ENCODE measurements at places on chromosomes 3 and 15. TPM values are rescaled to one million over a fixed set of nuclear protein-coding genes. Genes with fewer than 3 reads are reported as not detected.

DNA sequence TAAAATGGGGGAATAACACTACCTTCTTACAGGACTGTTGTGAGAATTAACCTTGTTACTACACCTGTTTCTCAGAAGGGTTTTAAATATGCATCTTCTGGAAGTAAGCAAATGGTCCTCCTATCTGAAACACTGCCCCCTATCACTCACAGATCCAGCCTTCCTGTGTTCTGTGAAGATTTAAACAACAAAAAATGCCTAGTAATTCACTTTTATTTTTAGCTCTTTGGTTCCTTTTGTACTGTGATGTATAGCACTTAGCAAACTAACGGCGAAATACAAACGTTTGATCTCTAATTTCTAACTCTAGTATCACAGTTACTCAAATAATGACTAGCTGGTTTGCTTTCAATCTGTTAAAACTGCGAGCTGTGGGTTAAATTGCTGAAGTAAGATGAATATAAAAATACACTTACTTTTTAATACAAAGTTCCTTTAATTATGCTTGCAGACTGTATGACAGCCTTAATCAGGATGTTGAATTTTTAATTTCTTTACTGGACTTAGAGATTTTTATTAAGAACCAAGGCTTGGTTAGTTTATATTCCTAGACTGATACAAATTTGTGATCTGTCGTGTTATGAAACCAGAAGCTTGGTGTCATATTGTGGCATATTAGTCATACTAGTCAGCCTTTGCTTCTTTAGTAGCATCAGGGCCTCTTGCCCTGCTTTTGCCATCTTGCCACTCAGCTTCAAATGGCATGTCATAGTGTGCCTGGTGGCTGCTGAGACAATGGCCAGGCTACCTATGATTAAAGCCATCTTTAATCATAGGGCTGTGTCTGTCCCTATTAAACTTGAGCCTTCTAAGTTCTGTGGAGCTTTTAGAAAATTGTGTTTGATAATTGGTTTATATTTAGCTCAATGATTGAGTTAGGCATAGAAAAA lies 9.2 kb downstream of the EIF3J start:
- peaks cover 15% of the 10 kb centered on the region for H3K36me3 ChIP-seq
- DNase-seq: no peak
- H3K27ac ChIP-seq: no peak overlapping the region
- H3K4me1 ChIP-seq: peaks cover 3% of the 10 kb centered on the region
- no peak overlapping the region for H3K4me3 ChIP-seq
- no peaks in the 10 kb centered on the region for H3K27me3 ChIP-seq

DNA sequence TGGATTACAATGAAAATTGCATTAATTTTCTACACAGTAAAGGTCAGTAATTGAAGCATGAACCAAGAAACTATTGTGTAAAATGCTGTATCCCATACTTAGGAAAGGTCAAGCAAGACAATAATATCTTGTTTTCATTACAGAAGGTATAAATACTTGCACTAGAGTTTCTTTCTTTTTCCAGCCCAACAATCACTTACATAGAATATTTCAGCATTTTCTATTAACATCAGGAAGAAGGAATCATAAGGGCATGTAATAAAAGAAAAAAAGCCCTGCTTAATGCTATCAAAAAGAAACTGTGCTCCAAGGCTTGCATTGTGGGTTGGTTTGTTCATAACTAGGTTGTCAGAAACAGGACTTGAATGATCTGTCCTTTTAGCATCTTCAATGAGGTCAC lies 215.1 kb downstream of the MCTP2 start:
- H3K27ac ChIP-seq: no peak overlapping the region
- H3K4me3 ChIP-seq: no peak overlapping the region
- DNase-seq: no peak
- peaks cover 2% of the 10 kb centered on the region for H3K4me1 ChIP-seq
- no peaks in the 10 kb centered on the region for H3K27me3 ChIP-seq

DNA sequence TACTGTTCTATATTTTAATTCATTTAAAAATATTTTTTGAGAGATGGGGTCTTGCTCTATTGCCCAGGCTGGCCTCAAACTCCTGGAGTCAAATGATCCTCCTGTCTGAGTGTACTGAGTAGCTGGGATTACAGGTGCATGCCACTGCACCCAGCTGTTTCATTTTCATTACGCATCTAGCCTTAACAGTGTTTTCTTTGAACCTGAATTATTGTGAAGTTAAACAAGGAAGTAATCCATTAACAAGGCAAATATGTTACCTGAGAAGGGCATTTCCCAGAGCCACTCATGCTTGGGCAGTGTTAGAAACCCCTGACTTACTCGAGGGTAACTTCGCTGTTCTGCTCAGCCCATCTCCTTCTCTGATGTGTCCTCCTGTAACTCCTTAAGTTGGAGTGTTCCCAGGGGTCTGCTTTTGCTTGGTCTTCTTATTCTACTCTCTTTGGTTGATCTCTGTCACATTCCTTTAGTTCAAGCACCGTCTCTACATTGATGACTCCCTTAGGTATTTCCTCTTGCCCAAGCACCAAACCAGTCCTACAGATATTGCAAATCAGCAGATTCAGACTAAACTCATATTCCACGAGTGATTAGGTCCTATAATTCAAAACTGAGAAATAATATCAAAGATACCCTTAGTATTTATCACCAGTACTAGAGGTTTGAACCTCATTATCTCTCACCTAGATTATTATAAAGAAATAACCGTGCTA lies 107.9 kb downstream of the STAC start:
- peaks cover 6% of the 10 kb centered on the region for H3K4me1 ChIP-seq
- H3K4me3 ChIP-seq: no peak overlapping the region
- H3K36me3 ChIP-seq: no peaks in the 10 kb centered on the region
- DNase-seq: no peak

DNA sequence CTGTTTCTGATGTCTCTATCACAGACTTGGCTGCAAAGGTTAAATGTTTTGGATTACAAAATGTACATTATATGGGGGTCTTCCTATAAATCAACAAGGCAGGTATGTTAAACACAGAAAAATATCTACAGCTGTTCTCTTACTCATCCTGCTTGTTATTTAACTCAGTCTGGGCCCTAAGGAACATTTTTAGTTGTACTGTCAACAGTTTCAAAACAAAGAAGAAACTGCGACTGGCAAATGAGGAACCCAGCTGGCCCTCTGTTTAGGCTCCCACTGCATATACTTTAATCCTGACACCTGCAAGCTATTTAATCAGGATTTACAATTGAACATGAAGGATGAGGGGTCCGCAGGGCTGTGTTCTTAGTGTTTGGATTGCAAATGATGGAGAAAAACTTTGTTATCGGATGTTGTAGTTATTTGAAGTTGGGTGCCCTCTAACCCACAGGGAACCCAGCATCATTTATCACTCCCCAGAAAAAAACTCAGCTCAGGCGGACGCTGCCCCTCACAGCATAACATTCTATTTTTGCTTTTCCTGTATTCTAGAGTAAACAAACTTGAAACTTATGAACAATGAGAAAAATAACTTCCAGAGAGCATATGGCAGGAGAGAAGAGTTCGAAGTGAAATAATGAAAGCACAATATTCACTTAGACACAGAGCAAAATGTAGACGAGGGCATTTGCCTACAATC lies 91.2 kb downstream of the POLR2M start:
- no peak overlapping the region for H3K4me3 ChIP-seq
- H3K4me1 ChIP-seq: no peaks in the 10 kb centered on the region
- DNase-seq: no peak
- peaks cover 13% of the 10 kb centered on the region for H3K27me3 ChIP-seq

GRCh38 chr3:197428117-197428801 lies 127.5 kb downstream of the BDH1 start:
- DNase-seq: no peak
- H3K27me3 ChIP-seq: peaks cover 57% of the 10 kb centered on the region
- no peak overlapping the region for H3K4me3 ChIP-seq
- H3K4me1 ChIP-seq: peaks cover 9% of the 10 kb centered on the region
- no peaks in the 10 kb centered on the region for H3K36me3 ChIP-seq
- no peak overlapping the region for H3K27ac ChIP-seq

The ITIH1 gene
- total RNA-seq: 14.1 TPM

DNA sequence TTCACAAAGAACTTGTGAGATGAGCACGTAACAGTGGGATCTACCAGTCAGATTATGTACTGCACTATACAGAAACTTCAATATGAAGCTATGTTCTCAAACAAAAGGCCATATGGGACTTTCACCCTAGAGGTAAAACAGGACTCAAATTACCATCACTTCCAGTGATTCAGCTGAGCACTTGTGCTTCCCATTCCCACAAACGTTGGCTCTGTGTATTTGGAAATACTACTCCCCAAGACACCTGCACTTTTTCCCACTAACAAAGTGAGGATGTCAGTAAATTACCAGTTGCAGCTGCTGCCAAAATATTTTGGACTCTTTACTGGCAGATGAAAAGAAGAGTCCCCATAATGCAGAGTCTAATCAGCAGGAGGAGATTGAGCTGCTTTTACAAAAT lies 1570.1 kb downstream of the SI start:
- no peaks in the 10 kb centered on the region for H3K27me3 ChIP-seq
- no peaks in the 10 kb centered on the region for H3K36me3 ChIP-seq
- no peak overlapping the region for H3K4me3 ChIP-seq
- H3K27ac ChIP-seq: no peak overlapping the region
- no peaks in the 10 kb centered on the region for H3K4me1 ChIP-seq
- no peak for DNase-seq

The THRB gene
- 28.4 TPM for total RNA-seq

- peaks cover 17% of the 10 kb centered on the region for H3K27me3 ChIP-seq
- H3K4me3 ChIP-seq: no peak overlapping the region
- no peak overlapping the region for H3K27ac ChIP-seq
- H3K36me3 ChIP-seq: no peaks in the 10 kb centered on the region
- DNase-seq: no peak
Observed at GRCh38 chr15:87858651-87859050, 397.9 kb downstream of the NTRK3 start.

GRCh38 chr3:153379516-153379915 lies 217.5 kb downstream of the RAP2B start:
- H3K27me3 ChIP-seq: no peaks in the 10 kb centered on the region
- no peak overlapping the region for H3K4me3 ChIP-seq
- DNase-seq: no peak
- H3K4me1 ChIP-seq: no peaks in the 10 kb centered on the region
- H3K36me3 ChIP-seq: no peaks in the 10 kb centered on the region

GRCh38 chr3:100023595-100023994 lies 90.7 kb downstream of the FILIP1L start:
- no peak overlapping the region for H3K27ac ChIP-seq
- no peaks in the 10 kb centered on the region for H3K36me3 ChIP-seq
- peaks cover 4% of the 10 kb centered on the region for H3K4me1 ChIP-seq
- H3K4me3 ChIP-seq: no peak overlapping the region
- DNase-seq: no peak

- no peaks in the 10 kb centered on the region for H3K27me3 ChIP-seq
- no peak for DNase-seq
- no peak overlapping the region for H3K4me3 ChIP-seq
Observed at GRCh38 chr3:150255826-150256225, 152.3 kb upstream of the TSC22D2 start.

The SKOR1 gene
- total RNA-seq: 0.75 TPM

- H3K27ac ChIP-seq: no peak overlapping the region
- peaks cover 15% of the 10 kb centered on the region for H3K36me3 ChIP-seq
- no peaks in the 10 kb centered on the region for H3K27me3 ChIP-seq
- no peaks in the 10 kb centered on the region for H3K4me1 ChIP-seq
- no peak for DNase-seq
Observed at GRCh38 chr3:197686899-197687298, 49.8 kb downstream of the RUBCN start.

DNA sequence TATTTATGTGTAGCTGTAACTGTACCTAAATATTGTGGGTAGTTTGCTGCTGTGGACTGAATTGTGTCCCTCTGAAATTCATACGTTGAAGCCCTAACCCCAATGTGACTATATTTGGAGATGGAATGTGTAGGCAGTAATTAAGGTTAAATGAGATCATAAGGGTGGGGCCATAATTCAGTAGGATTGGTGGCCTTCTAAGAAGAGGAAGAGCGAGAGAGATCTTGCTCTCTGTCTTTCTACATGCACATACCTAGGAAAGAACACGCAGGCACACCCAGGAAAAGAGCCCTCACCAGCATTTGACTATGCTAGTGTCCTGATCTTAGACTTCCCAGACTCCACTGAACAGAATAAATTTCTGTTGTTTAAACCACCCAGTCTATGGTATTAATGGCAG lies 67.6 kb upstream of the CFAP20DC start:
- H3K27ac ChIP-seq: no peak overlapping the region
- DNase-seq: no peak
- no peaks in the 10 kb centered on the region for H3K27me3 ChIP-seq
- H3K36me3 ChIP-seq: no peaks in the 10 kb centered on the region

GRCh38 chr3:16377196-16377595 lies 112.2 kb downstream of the OXNAD1 start:
- H3K27ac ChIP-seq: no peak overlapping the region
- no peaks in the 10 kb centered on the region for H3K4me1 ChIP-seq

- H3K4me3 ChIP-seq: no peak overlapping the region
- H3K36me3 ChIP-seq: no peaks in the 10 kb centered on the region
- no peaks in the 10 kb centered on the region for H3K4me1 ChIP-seq
- peaks cover 3% of the 10 kb centered on the region for H3K27me3 ChIP-seq
Observed at GRCh38 chr3:18886331-18886730, 262.0 kb upstream of the KCNH8 start.

The SLC27A2 gene
- total RNA-seq: 10.6 TPM

- H3K27ac ChIP-seq: no peak overlapping the region
- DNase-seq: no peak
- H3K36me3 ChIP-seq: no peaks in the 10 kb centered on the region
- H3K4me3 ChIP-seq: no peak overlapping the region
Observed at GRCh38 chr15:63314409-63314808, 37.0 kb downstream of the APH1B start.

The FAM131A gene
- total RNA-seq: 15.4 TPM

The LOXL1 gene
- total RNA-seq: 17.1 TPM

- no peaks in the 10 kb centered on the region for H3K27me3 ChIP-seq
- peaks cover 24% of the 10 kb centered on the region for H3K36me3 ChIP-seq
- no peak overlapping the region for H3K4me3 ChIP-seq
- H3K27ac ChIP-seq: no peak overlapping the region
Observed at GRCh38 chr3:128806588-128806987, 72.8 kb upstream of the ACAD9 start.

GRCh38 chr3:129966876-129967275 lies 7.6 kb upstream of the TRH start:
- H3K4me1 ChIP-seq: peaks cover 9% of the 10 kb centered on the region
- no peak overlapping the region for H3K27ac ChIP-seq
- peaks cover 36% of the 10 kb centered on the region for H3K27me3 ChIP-seq
- H3K4me3 ChIP-seq: no peak overlapping the region
- H3K36me3 ChIP-seq: no peaks in the 10 kb centered on the region

DNA sequence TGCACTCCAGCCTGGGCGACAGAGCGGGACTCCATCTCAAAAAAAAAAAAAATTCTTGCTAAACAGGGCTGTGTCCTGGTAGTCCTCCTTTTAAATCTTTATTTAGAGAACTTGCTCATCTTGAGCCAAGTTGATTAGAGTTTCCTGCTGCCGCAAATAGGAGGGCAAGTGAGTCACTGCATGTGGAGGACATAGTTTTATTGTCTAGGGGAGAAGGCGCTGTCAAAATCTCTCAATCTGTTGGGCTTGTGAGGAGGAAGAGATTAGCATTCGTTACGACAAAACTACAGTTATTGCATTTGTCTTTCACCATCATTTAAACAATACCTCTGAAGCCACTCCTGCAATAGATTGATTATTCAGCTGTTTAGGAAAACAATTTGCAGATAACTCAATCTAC lies 11.5 kb downstream of the MUC4 start:
- H3K36me3 ChIP-seq: no peaks in the 10 kb centered on the region
- no peak for DNase-seq
- H3K27ac ChIP-seq: no peak overlapping the region
- H3K27me3 ChIP-seq: peaks cover 38% of the 10 kb centered on the region

GRCh38 chr3:153079386-153079785 lies 82.6 kb upstream of the RAP2B start:
- H3K4me3 ChIP-seq: no peak overlapping the region
- H3K4me1 ChIP-seq: peaks cover 2% of the 10 kb centered on the region
- H3K27ac ChIP-seq: no peak overlapping the region
- DNase-seq: no peak
- no peaks in the 10 kb centered on the region for H3K36me3 ChIP-seq
- no peaks in the 10 kb centered on the region for H3K27me3 ChIP-seq

Data from progenitor cell of endocrine pancreas (in vitro differentiated cells).